ENCODE measurements at places on chromosomes 11 and 22.

DNA sequence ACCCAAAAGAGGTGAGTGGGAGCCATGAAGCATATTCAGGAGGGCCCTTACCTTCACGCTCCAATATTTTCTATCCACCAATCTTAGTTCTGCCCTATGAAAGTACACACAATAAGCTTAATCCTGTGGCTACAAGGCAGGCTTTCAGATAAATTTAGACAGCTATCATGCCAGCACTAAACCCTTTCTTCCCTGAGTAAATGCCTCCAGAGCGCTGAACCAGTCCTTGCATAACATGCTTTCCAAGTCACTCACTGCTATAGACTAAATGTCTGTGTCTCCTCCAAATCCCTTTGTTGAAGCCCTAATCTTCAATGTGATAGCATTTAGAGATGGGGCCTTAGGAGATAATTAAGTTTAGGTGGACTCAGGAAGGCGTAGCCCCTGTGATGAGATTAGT lies 50.3 kb upstream of the FIBIN start:
- no peak for DNase-seq

GRCh38 chr11:44989831-44990566 lies 39.3 kb upstream of the TP53I11 start:
- no peak for DNase-seq

DNA sequence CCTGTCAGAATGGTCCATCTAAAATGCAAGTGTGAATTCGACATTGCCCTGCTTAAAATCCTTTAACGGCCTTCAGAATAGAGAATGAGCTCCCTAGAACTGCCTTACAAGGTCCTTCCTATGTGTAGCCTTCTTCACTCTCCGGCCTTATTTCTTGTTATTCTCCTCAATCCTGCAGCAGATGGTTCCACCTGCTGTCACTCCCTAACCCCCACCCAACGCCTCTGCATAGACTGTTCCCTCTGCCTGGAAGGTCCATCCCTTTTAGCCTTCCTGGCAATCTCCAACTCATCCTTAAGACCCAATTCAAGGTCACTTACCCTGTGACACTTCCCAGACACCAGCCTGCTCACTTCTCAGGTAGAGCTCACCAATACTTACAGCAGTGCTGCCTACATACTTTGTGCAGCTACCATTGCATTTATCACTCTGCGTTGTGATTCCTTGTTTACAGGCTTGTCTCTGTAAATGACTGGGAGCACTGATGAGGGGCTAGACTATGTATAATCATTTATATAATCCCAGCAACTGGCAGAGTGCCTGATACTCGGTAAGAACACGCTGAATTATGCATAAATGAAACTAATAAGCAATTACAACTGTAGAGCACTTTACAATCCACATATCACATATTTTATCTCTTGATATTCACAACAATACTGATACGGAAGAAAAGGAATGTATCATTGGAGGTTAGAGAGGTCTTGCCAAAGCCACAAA lies 58.9 kb downstream of the CLPB start:
- DNase-seq: no peak

DNA sequence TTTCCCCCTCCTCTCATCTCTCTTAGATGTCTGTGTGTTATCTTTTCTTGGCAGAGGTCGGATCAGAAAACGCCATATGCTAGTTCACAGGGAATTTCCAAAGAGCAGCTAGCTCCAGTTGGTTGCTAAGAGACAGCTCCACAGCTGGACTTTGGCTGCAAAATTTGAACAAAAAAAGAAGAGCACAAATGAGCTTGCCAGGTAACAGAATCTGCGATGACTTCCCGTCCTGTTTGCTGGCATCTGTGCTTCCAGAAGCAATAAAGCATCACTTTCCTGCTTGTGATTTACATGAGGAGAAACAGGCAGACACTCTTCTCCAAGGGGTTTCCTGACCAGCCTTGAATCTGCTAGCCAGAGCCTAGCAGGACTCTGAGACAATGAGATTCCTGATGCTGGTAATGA lies 596.0 kb upstream of the B3GAT1 start:
- no peak for DNase-seq

DNA sequence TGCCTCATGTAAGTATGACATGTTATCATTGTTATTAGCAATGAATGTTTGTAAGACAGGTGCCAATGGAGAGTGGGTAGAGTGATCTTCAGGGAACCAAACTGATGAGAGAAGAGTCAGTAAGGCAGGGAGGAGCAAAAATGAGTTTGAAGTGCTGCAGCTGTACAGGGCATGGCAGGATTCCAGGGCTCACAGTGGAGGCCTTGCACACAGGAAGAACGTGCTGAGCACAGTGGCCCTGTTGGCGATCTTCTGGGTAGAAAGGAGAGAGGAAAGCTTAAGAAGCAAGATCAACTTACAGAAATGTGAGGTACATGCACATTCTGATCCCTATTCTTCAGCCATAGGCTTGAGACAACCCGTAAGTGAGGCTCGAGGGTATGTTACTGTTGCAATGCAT lies 219.3 kb upstream of the TMEM45B start:
- no peak for DNase-seq

DNA sequence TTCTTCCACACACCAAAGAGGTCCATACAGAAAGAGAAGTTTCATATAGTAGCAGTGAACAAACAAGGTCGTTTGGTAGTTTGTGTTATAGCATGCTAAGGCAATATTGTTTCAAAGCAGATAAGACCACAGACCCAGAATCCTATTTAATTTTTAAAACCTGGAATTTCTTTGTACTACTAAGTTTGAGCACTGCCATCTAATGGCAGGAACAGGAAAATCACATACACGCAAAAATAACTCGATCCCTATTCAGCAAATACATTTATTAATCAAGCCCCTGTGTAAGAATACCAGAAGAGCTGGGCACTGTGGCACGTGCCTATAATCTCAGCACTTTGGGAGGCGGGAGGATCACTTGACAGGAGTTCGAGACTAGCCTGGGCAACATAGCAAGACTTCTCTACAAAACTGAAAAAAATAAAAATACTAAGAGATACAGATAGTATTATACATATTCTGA lies 2.9 kb upstream of the BTBD10 start:
- DNase-seq: peak; percentile 30

- DNase-seq: no peak
Measured at GRCh38 chr11:92382311-92382710, 157.7 kb downstream of the FAT3 start.

- DNase-seq: no peak
Measured at GRCh38 chr22:47034076-47034808, 271.8 kb downstream of the TBC1D22A start.

DNA sequence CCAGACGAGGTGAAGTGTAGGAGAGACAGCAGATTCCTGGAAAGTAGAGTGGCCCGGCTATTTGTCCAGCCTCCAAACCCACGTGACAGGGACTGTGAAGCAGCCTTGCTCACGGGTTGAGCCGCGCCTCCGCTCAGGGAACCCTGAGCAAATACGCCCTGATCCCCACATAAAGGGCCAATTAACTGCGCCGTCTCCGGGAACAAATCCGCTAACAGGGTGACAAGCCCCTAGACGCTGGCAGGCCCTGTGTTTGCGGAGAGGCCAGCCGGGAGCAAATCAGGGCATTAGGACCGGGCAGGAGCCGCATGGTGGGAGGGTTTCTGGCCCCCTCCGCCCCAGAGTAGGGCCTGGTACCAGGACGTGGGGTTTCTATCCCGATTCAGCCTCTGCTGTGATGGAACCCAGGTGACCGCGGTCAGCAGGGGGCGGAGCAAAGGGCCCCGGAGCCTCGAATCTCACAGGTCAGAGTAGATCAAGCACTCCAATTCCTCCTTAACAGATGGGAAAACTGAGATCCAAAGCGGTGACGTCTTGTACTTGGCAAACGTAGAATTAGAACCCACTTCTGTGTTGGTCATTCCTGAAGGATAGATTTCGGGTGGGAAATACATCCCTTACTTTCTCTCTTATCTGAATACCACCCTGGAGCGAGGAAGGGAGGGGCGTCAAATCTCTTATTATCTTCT lies 2.0 kb upstream of the ROBO3 start:
- DNase-seq: peak; percentile 20

- DNase-seq: no peak
Measured at GRCh38 chr11:107691000-107691750, 20.7 kb downstream of the SLN start.

DNA sequence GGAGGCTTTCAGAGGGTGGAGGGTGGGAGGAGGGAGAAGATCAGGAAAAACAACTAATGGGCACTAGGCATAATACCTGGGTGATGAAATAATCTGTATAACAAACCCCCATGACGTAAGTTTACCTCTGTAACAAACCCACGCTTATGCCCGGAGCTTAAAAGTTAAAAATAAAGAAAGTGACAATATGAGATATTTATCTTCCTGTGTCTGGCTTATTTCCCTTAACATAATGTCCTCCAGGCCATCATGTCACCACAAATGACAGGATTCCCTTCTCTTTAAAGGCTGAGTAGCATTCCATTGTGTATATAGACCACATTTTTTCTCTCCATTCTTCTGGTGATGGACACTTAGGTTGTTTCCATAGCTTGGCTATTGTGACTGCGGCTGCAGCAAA lies 79.5 kb downstream of the BARX2 start:
- DNase-seq: no peak

DNA sequence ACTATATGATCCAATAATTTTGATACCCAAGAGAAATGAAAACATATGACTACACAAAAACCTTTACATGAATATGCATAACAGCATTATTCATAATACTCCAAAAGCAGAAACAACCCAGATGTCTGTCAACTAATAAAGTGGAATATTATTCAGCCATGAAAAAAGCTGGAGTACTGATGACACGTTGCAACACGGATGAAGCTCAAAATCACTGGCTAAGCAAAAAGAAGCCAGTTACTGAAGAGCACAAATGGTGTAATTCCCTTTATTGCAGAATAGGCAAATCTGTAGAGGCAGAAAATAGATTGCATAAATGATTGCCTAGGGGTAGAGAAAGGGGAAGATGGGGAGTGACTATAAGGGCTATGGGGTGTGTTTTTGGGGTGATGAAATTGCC lies 117.6 kb upstream of the FGF3 start:
- DNase-seq: no peak

DNA sequence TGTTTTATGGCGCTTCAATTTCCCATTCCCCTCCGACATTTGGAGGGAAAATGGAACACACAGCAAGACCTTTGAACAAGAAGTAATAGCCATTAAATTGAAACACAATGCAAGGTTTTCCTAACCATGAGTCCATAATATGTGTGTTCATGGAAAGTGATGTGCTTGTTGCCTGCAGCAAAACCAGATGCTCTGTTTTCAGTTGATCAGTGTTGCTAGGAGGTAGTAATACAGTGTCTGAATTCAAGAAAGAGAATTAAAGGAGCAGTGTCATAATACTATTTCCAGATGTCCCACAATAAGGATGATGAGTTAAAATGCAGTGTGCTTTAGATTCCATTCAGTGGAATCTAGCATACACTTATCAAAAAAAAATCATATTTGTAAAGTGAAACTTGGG lies 637.4 kb upstream of the API5 start:
- no peak for DNase-seq

- DNase-seq: peak; percentile 59
Measured at GRCh38 chr11:61747192-61747966, 5.1 kb upstream of the MYRF start.

- no peak for DNase-seq
Measured at GRCh38 chr11:128182844-128183243, 404.5 kb downstream of the ETS1 start.

GRCh38 chr11:65817312-65817834 lies 16.4 kb upstream of the SNX32 start:
- DNase-seq: no peak

- no peak for DNase-seq
Measured at GRCh38 chr11:118142081-118142480, 10.5 kb downstream of the SCN4B start.

GRCh38 chr11:45929486-45930030 lies 7.1 kb downstream of the LARGE2 start:
- no peak for DNase-seq

DNA sequence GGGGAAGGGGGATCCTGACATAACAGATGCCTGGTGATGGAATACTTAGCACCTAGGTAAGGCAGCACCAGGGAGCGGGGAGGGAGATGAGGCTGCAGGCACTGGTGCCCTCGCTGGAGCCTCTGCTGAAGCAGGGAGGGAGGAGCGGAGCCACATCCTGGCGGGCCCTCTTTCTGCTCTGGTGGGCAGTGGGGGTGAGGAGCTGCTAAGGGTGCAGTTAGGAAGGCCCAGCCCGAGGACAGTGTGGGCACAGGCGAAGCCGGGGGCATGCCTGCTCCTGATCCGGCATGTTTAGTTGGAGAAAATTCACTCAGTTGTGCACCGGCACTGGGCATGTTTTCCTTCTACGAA lies 83.9 kb downstream of the MED15 start:
- DNase-seq: no peak

- DNase-seq: no peak
Measured at GRCh38 chr22:48353116-48353947, 1474.3 kb downstream of the BRD1 start.

- no peak for DNase-seq
Measured at GRCh38 chr11:96082936-96083335, 159.0 kb upstream of the MTMR2 start.

- DNase-seq: no peak
Measured at GRCh38 chr22:20873214-20873613, 14.4 kb downstream of the SNAP29 start.

DNA sequence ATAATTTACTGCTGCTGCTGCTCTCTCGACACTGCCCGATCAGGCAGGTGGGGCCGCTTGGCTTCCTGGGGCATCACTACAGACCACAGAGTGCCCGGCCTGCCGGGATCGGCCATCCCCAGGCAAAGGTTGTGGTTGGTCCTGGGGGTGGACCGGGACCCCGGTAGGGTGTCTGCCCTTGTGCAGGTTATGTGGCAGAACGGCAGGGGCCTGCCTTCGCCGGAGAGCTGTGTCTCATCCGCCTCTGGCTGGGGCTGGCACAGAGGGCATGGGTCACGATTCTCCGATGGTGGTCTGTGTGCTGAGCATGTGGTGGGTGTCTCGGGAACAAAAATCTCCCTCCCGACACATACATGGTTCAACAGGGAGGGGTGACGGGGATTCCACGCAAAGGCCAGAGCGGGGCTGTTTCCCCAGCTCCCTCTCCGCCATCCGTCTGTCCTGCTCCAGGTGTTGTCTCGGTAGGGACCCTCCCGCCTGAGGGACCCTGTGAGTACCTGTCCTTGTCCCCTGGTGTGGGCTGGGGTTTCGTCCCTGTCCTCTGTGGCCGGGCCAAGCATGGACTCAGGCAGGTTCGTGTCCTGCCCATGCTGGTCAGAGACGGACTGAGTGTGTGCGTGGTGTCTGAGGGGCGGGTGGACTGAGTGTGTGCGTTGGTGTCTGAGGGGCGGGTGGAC lies 7.8 kb downstream of the GRAMD4 start:
- no peak for DNase-seq

DNA sequence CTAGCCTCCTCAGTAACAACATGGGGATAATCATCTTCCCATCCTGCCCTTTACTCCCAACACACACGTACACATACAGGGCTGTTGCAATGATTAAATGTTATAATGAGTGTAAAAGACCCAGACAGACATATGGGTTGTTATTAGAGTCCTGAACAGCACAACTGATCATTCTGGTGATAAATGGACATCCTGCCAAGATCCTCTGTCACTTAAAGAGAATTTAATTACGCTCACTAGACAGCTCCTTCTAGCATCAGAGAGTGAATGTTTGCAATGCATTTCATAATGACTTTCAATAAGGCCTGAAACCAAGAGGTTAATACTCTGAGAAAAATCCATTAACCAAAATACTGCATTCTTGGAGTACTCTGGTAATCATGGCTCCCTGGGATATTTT lies 115.8 kb downstream of the KCNC1 start:
- no peak for DNase-seq

Data from NCI-H774 (cell line).